Cerebellum (tissue), 4 donors: ENCODE measurements at places on chromosomes 4 and X. TPM values are rescaled to one million over a fixed set of nuclear protein-coding genes. Genes with fewer than 3 reads are reported as not detected.

GRCh38 chr4:91909963-91910362, 393.8 kb upstream of the GRID2 start:
- DNase-seq, result no peak

GRCh38 chr4:42483426-42484379, 86.4 kb downstream of the SHISA3 start:
- no peak for DNase-seq

DNA sequence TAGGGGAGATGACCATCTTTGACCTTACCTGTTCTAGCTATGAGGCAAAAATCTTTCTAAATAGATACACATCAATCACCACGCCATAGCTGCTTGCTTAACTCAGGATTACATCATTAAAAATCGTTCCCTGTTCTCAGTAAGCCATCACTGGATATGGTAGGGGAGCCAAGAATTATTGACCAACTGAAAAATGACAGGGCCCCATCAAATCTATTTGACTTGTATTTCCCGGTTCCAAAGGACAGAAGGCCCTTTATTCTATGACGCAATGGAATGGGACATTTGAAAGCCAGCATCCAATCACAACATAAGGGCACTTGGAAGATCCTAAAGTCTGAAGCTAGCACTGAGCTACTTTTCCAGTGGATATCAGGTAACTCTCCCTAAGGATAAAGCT, 75.6 kb upstream of the NOCT start:
- DNase-seq, result no peak

Gene ZCCHC12
- 41.1 TPM for total RNA-seq

Gene ADAM29
- total RNA-seq, result 0.91 TPM

Gene ZNF518B
- total RNA-seq, result 70.1 TPM

GRCh38 chr4:173169428-173170181, 994 bp downstream of the GALNT7 start:
- DNase-seq, result peak; percentile 62

Gene CXorf49
- not detected for total RNA-seq

- no peak for DNase-seq
These were observed 115.5 kb upstream of the MYOZ2 start for GRCh38 chr4:119020158-119020557.

Gene CXorf58
- 0.27 TPM for total RNA-seq

DNA sequence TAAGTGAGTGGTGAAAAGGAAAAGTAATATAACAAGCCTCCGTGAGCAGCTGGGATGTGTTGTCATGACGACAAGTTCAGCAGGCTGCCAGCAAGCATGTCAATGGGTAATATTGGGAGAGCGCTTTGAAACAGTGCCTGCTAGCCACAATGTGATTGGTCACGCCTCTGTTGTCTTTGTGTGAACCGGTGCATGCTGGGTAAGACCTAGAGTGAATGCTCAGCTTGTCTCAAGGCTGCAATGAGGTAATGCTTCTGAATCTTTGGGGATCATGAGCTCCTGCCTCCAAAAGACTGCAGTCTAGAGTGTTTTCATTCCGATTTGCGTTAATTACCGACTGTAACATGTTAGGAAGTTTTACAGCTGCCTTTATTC, 54.9 kb downstream of the STOX2 start:
- DNase-seq, result peak; percentile 85

Gene MAGEA1
- not detected for total RNA-seq

GRCh38 chrX:24594501-24594900, 52.6 kb downstream of the PCYT1B start:
- DNase-seq, result peak; percentile 1

Gene DDIT4L
- total RNA-seq, result 1.1 TPM

DNA sequence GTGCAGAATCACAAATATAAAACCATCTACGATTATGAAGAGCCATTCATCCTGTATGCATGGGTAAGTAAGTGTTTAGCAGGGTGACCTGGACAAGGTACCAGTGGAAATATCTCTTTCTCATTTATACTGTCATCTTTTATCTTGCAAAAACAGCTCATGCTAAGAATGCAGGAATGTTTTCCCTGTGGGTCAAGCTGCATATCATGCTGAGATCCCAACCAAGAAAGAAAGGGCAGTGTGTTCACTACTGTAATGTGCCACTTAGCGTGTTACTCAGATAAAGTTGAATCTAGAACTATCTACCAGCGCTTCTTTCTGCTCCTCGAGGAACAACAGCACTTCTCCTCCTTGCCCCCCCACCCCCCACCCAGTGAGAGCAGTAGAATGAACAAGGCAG, 212.7 kb upstream of the TBL1X start:
- DNase-seq, result no peak

DNA sequence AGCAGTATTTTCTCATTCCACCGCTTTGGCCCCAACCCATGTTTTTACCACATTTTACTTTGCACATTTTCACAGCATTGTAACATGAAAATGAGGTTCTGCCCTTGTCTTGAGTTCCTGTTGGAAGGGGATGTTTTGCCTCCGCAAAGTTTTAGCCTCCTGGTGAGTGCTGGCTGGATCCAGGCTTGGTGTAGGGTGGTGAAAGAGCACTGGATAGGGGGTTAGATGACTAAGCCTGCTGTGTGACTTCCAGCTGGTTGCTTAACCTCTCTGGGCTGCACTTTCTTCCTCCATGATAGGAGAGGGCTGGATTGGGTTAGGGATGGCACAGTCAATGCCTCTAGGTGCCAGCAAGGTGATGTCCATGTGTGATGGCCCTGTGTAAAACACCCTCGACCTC, 28.9 kb downstream of the CYTL1 start:
- DNase-seq, result no peak

GRCh38 chr4:154044108-154044531, 255.2 kb upstream of the SFRP2 start:
- DNase-seq, result no peak

GRCh38 chr4:3409571-3410091, 32.1 kb upstream of the HGFAC start:
- DNase-seq, result no peak

DNA sequence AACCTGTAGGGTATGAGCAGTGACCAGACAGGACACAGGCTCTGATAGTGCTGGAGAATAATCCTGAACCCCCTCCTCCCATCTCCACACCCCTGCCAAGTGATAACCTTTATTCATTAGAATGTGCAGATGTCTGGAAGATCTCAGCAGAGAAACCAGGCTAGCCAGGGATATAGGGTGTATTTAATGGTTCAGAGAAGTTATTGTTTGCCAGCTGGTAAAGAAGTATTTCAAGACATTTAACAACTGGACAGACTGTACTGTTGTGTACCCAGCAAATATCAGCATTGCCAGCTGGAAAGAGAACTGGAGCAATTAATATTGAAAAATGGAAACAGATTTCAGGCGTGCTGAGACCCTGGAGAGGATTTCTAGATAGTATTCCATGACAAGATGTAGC, 94.5 kb downstream of the RASGEF1B start:
- DNase-seq, result no peak

DNA sequence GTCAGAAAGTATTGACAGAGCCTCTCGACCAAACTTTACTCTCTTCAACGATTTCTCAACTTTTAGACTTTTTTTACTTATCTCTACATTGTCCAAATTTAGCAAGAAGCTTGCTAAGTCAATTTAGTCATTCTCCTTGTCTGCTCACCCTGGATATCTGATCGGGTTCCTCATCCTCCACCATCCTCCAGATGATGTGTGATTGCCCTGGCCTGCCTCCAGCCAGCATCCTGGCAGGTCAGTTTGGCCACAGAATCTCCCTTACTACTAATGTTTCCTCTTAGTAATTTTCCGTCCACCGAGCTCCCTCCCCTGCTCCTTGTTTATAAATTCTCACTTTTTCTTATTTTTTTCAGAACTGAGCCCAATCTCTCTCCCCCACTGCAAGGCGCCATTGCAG, 167.9 kb upstream of the ZFP42 start:
- DNase-seq, result no peak

DNA sequence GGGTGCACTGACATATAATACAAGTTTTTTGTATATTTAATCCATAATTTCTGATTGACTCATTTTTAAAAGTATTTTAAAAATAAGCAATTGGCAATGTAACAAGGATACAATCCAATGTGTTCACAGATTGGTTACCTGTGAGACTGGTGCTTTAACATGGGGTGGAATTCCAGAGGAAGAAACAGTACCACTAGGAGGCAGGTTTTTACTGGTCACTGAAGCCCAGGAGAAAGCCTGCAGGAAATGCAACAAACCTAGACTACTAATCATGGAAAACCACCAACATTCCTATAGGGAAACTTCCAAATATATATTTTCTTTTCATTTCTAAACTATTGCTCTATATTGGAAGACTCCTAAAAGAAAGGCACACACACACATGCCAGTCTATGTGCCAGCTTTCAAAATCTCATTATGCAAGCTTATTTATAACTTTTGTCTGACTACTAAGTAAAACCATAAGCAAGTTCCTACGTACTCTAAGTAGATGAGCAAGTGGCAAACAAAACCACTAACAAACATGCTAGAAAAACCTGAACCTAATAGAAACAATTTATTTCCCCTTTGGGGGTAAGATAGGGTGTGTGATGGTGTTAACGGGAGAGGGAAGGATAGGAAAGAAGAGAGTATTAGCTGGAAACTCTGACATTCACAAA, 19.2 kb downstream of the G3BP2 start:
- DNase-seq, result no peak

Gene PDLIM3
- 93.4 TPM for total RNA-seq

Gene DMP1
- total RNA-seq, result not detected

Gene ARHGAP36
- 0.82 TPM for total RNA-seq

DNA sequence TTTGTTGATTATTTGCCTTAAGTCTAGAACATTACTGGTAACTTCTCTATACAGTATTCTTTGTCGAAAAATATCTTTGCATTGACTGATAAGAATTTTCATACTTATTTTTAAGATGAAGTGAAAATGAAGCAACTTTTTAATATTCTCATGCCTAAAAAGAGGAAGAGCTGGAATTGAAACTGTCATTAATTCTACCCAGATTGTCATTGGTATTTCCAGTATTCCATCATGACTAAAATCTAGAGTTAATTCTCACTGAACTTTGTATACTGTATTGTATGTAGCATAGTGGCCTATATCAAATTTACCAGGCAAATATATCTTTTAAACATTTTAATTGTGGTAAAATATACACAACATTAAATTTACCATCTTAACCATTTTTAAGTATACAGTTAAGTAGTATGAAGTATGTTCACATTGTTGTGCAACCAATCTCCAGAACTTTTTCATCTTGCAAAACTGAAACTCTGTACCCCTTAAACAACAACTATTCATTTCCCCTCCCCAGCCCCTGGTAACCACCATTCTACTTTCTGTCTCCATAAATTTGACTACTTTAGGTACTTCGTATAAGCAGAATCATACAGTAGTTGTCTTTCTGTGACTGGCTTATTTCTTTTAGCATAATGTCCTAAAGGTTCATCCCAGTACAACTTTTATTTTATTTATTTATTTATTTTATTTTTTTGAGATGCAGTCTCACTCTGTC, 24.3 kb upstream of the ZNF41 start:
- DNase-seq, result no peak

- no peak for DNase-seq
These were observed 33.2 kb downstream of the WDR1 start for GRCh38 chr4:10083331-10083771.

GRCh38 chr4:80492761-80493160, 157.2 kb downstream of the CFAP299 start:
- no peak for DNase-seq

Gene RBM47
- total RNA-seq, result 1.8 TPM

DNA sequence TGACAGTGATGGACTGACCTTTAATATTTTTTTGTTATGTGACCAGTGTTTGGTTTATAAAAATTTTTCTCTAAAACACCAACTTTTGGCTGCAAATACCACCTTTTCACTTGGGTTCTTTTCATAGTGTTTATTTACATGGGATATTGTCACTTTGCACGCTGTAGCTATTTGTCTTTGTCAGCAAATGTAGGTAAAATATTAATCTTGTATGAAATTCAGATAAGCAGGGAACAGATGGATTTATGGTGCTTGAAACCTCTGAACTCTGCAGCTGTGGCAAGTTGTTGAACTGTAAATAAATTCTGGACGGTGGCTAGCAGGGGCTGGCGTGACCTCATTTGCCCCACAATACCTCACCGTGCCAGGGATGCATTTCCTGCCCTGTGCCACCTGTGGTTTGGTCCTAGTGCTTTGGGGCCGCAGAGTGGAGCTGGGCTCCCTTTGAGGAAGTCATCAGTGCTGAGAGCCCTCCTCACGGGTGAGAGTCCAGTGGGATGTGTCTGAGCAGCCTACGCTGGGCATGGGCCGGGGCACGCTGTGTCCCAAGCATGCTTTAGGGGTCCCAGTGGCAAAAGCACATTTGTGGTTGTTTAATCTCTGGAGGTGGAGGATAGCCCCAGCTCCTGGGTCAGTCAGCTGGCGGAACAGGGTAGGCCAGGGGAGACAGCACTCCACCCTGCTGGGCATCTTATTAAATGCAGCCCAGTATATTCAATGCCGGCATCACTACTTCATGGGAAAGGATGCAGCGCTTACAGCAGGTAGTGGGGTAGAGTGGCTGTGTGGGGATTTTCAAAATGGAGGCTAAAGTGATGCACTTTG, 108.6 kb downstream of the TBL1X start:
- DNase-seq, result no peak

- DNase-seq, result no peak
These were observed 139.0 kb upstream of the JADE1 start for GRCh38 chr4:128670513-128670912.

DNA sequence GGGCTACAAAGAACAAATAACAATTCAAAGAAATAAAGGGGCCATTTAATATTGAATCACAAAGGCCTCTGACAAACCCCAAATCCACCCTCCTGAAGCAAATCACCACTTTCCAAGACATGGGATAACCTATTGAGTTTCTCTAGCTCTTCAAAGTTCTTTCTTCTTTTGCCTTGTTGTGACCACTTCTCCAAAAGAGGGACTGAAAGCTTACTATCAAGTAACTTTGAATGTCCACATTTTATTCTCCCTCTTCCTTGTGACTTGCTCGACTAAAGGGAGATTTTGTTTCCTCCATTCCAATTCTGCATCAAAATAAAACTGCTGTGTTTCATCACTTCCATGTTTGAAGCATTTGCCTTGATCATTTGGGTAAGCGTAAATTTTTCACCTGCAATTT, 166.6 kb upstream of the SLC7A11 start:
- DNase-seq, result no peak

Gene BMP3
- total RNA-seq, result 1.9 TPM

Gene ESX1
- total RNA-seq, result not detected

DNA sequence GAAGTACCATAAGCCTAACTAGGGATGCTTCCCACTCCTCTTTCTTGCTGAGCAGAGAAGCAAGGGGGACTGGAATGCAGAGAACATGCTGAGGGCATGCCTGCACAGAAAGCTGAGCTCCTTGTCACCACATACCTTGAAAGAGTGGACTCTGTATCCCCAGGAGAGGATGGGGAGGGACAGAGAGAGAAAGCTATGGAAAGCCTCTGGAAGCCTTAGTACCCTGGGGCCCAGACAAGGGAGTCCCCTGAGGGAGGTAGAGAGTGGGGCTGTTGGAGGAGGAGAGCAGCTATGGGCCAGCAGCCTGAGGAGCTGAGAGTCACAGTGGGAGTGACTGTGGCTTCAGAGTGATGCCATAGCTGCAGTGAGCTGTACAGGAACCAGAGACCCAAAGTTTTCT, 77.9 kb downstream of the RTL9 start:
- DNase-seq, result no peak

Gene SRPK3
- total RNA-seq, result 0.18 TPM

GRCh38 chrX:38038501-38038900, 32.1 kb downstream of the SYTL5 start:
- DNase-seq, result no peak
